T-cell (primary cell): ENCODE measurements at places on chromosomes 6 and 20. TPM values are rescaled to one million over a fixed set of nuclear protein-coding genes. Genes with fewer than 3 reads are reported as not detected.
A peak's percentile ranks its signal among the peaks of the same experiment; 100 is the strongest.

Gene UBD
- 0.32 TPM for total RNA-seq

Gene ASIP
- total RNA-seq, result not detected

Gene DHX16
- total RNA-seq, result 31.3 TPM

GRCh38 chr20:47099093-47099492 is 204.4 kb downstream of the EYA2 start:
- H3K36me3 ChIP-seq, result no peaks in the 10 kb centered on the region
- DNase-seq, result no peak
- H3K4me3 ChIP-seq, result no peak overlapping the region
- H3K27me3 ChIP-seq, result no peaks in the 10 kb centered on the region

GRCh38 chr20:57688295-57688694 is 21.5 kb downstream of the PMEPA1 start:
- H3K27me3 ChIP-seq, result peaks cover 17% of the 10 kb centered on the region
- no peaks in the 10 kb centered on the region for H3K36me3 ChIP-seq
- no peak for DNase-seq
- peaks cover 2% of the 10 kb centered on the region for H3K4me1 ChIP-seq

GRCh38 chr6:41347378-41348050 is 12.1 kb downstream of the NCR2 start:
- no peak overlapping the region for H3K27ac ChIP-seq
- peaks cover 18% of the 10 kb centered on the region for H3K27me3 ChIP-seq
- no peak overlapping the region for H3K4me3 ChIP-seq
- H3K36me3 ChIP-seq, result no peaks in the 10 kb centered on the region
- peaks cover 26% of the 10 kb centered on the region for H3K4me1 ChIP-seq
- no peak for DNase-seq

- no peak for DNase-seq
- peak overlapping the region; percentile 65 for H3K27ac ChIP-seq
- peak overlapping the region; percentile 79 for H3K4me3 ChIP-seq
These were observed 905 bp downstream of the PPARD start for GRCh38 chr6:35343092-35343834.

GRCh38 chr20:23436681-23437080 is 2.8 kb upstream of the CSTL1 start:
- no peak overlapping the region for H3K4me3 ChIP-seq
- H3K27me3 ChIP-seq, result peaks cover 1% of the 10 kb centered on the region
- H3K4me1 ChIP-seq, result no peaks in the 10 kb centered on the region
- DNase-seq, result no peak
